Stimulated activated naive CD8-positive, alpha-beta T cell treated with anti-CD3 and anti-CD28 coated beads, Interleukin-15, Interleukin-2, amounts not matched to agents 100 U/mL and 50 U/mL, for 24 hours (primary cell): ENCODE measurements at places on chromosomes 2 and 18.

DNA sequence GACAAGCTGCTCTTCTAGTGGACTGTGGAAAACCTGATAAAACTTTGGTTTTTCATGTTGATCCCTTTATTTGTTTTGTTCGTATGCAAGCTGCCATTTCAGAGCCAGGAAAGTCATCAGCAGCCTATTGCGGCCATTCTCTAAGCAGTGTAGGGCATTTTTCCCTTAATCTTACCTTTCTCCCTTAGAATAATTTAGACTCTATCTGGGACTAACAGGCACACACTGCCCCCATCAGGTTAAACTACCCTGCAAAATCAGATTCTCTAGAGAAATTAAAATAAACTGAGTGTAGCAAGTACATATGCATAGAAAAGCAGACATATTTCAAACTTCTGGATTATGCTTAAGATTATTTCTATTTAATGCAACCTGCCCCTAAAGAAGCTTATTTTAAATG lies 347.5 kb downstream of the METTL4 start:
- DNase-seq, result no peak

- no peak for DNase-seq
These were observed 34.3 kb downstream of the FMNL2 start for GRCh38 chr2:152369176-152369860.

GRCh38 chr2:2791031-2791430 lies 460.0 kb upstream of the MYT1L start:
- DNase-seq, result no peak

DNA sequence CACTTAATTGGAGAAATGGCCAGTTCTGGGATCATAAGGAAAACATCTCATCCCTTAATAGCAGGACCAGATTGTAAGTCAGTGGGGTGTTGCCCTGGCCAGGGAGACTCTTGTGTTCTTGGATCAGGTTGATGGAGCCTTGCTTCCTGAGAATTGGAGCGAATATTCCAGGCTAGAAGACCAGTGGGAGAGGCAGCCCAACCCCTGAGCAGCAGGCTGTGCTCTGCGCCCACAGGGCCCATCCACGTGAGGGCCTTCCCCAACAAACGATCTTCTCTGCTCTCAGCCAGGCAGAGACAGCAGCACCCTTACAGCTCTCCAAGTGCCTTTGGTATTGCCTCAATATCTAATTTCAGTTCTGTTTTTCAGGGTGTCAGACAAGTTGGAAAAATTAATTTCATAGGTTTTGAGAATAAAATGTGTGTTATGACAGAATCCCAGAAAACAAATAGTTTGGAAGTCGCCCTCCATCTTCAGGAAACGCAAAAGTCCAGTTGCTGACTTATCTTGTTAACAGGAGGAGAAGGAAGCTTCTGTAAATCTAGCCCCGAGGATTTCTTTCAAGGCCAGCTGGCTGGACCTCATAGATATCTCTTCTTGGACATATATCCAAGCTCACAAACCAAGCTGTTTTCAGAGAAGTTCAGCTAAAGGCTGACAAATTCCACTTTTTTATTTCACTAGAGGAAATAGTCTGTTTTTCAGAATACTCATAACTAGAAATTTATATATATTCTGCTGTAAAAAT lies 105.5 kb downstream of the COPS8 start:
- no peak for DNase-seq

GRCh38 chr2:75130171-75130570 lies 69.1 kb downstream of the TACR1 start:
- no peak for DNase-seq

- DNase-seq, result no peak
These were observed 63.4 kb upstream of the ZBTB7C start for GRCh38 chr18:48472610-48473009.

DNA sequence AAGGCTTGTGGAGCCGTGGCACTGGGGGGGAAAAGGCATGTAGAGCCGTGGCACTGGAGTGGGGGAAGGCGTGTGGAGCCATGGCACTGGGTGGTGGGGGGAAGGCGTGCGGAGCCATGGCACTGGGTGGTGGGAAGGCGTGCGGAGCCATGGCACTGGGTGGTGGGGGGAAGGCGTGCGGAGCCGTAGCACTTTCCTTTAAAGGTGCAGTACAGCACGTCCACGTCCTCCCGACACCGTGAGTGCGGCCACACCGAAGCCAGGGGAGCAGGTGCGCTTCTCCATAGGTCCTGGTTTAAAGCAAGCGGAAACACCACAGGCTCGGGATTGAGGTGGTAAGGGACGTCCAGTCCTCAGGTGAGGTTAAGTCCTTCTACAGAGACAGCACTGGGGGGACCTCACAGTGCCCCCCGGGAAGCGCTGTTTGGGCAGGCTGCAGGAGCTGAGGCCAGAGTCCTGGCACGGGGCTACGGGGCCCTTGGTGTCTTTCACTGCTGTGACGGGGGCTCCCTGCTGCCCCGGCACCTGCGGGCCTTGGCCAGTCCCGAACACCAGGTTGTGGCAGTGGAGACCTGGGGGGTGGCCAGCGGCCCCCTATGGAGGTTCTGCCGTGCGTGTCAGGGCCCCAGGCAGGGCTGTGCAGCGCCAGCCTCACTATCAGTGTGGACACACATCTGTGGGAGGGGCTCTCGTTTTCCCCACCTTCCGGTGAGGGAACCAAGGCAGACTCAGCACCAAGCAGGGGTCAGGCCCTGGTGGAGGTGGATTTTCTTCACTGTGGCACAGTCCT lies 93.0 kb upstream of the CTDP1 start:
- DNase-seq, result no peak

- no peak for DNase-seq
These were observed 13.1 kb downstream of the HS6ST1 start for GRCh38 chr2:128305555-128306080.

- no peak for DNase-seq
These were observed 31.2 kb downstream of the CFAP221 start for GRCh38 chr2:119575439-119575838.

GRCh38 chr2:174336501-174337336 lies 2.0 kb downstream of the SP9 start:
- peak; percentile 58 for DNase-seq

DNA sequence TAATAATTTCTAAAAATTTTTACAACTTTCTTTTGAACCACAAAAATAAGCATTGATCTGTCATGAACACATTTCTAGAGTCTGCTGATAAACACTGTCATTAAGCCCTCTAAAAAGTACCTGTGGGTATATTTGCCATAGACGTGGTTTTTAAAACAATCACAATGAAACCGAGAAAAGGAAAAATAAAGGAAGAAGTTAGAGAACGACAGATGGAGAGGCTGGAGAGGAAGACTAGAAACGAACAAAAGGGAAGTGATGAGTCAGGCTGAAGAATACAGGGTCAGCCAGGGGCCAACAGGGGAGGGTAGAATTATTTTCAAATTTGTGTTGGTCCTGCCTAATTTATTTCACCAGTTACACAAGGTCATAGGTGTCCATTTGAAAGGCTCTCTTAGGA lies 62.0 kb downstream of the MYL12B start:
- no peak for DNase-seq

- no peak for DNase-seq
These were observed 601.0 kb upstream of the LINC00305 start for GRCh38 chr18:64749884-64750283.

- no peak for DNase-seq
These were observed 15.9 kb upstream of the SEC11C start for GRCh38 chr18:59123588-59124369.
